ENCODE measurements at places on chromosomes 11 and 22.

- DNase-seq, result peak; percentile 65
Measured at GRCh38 chr11:72091292-72091691, 10.6 kb downstream of the LRRC51 start.

GRCh38 chr11:47573321-47573720 is 5.4 kb downstream of the KBTBD4 start:
- DNase-seq, result no peak

DNA sequence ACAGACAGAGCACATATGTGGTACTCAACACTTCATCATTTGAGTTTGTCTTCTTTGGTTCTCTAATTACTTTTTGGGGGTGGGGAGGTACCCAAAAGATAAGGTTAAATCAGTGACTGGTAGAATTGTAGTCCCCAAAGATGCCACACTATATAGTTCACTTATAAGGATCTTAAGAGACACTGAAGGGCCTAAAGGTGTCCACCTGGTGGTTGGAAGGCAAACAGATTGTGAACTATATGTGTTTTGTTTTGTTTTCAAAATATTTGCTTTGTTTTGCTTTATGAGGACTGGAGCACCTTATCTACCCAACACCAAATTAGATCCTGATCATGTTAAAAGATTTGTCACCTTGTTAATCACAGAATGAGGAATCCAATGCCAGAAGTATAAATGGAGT is 136.1 kb downstream of the DCDC1 start:
- DNase-seq, result no peak

GRCh38 chr11:8910649-8911026 is 351 bp upstream of the AKIP1 start:
- DNase-seq, result no peak

DNA sequence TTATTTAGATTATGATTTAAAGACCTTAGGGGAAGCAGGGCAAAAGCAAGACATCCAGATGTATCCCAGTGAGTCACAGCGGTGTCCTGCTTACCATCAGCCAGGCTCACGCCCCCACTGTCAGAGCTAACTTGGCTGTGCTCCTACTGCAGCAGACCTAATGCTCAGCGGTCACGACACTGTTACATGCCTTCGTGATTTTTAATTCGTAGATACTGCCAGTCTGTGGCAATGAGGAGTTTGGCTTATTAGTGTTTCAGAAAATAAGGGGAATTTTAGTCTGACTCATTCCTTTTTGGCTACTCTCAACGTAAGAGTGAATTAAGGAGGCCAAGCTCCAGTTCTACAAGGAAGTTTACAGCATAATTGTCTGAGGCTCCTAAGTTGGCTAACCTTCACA is 22.7 kb downstream of the EFCAB6 start:
- no peak for DNase-seq

- DNase-seq, result peak; percentile 72
Measured at GRCh38 chr11:70176940-70177689, 26.0 kb upstream of the FADD start.

GRCh38 chr11:128881221-128881620 is 9.9 kb upstream of the KCNJ5 start:
- no peak for DNase-seq

- no peak for DNase-seq
Measured at GRCh38 chr11:86577644-86578636, 94.5 kb downstream of the ME3 start.

DNA sequence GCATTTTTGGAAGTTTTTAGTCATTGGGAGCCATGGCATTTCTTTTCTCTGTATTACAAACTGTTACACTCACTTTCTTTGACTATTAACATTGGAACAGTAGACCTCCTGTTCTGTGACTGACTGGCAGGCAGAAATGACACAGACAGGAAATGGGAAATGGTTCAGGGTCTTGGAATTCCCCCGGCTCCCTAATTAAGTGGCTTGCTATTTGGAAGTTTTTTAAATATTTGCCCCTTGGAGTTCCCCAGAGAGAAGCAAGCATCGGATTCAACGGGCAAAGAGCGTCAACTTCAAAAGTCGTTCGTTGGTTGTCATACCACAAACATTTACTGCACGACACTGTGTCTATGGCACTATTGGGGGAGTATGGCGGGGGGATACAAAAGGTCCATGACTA is 1.1 kb upstream of the BIRC2 start:
- peak; percentile 40 for DNase-seq

DNA sequence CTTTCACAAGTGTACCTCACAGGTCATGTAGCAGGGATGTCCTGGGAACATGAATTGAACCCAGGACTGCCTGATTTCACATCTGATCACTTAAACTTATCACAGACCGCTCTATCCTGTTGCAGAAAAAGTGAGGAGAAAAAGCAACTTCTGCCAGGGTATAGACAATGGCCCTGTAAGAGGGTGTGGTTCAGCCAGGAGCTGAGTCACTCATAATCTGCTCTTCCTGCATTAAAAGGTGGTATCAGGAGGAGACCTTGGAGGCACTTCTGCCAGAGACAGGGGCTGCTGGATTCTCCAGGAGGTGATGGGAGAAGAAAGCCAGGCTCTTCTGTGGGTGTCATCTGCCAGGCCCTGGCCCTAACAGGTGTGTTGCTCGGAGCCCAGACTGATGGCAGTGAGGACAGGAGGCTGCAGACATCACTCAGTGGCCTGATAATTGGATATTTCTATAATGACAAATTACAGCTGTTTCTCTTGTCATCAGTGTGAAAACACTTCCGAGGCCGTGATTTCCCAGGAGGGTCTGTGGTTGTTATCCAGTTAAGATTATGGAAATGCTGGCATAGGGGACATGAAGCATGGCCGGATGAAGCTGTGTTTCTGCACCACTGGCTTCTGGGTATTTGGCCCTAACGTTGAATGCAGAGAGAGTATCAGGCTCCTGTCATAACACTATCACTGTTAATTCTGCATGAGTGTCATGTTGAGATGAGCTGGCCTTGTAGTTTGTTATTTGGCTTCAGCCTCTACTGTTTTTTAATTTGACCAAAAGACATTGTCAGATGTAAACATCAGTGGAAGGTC is 125.1 kb upstream of the ZBED5 start:
- DNase-seq, result no peak

DNA sequence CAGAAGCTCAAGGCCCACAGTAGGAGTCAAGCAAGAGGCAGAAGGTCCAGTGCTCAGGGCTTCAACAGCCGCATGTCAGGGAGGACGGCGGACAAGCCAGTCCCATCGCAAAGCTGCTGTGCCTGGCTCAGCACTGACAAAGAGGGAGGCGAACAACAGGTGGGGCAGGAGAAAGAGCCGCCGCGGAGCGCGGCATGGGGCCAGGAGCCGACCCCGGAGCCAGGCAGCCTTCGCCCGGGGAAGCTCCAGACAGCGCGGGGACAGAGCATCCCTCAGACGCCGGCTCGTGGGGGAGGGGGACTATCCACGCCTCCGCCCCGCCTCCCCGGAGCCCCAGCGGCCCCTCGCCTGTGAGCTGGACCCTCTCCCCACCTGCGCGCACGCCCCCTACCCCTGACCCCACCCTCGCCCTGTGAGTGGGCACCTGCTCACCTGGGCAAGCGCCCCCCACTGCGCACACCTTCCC is 369 bp downstream of the DHCR7 start:
- DNase-seq, result peak; percentile 27

- DNase-seq, result no peak
Measured at GRCh38 chr11:48683226-48683720, 194.7 kb downstream of the OR4A47 start.

GRCh38 chr11:56890584-56891305 is 98.0 kb upstream of the OR5AK2 start:
- no peak for DNase-seq

DNA sequence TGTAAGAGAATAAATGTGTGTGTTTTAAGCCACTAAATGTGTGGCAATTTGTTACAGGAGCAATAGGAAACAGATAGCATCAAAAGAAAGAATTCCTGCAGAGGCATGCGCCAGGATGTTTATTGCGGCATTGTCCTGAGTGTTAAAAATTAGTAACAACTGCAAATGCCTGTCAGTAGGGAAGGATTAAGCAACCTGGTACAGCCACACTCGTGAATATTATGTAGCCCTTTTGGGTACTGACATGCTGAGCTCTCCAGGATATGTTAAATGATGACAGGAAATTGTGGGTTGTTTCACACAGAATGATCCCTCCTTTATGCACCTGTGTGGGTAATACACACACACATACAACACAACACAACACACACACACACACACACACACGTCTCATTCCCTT is 69.7 kb upstream of the MYOD1 start:
- DNase-seq, result no peak

DNA sequence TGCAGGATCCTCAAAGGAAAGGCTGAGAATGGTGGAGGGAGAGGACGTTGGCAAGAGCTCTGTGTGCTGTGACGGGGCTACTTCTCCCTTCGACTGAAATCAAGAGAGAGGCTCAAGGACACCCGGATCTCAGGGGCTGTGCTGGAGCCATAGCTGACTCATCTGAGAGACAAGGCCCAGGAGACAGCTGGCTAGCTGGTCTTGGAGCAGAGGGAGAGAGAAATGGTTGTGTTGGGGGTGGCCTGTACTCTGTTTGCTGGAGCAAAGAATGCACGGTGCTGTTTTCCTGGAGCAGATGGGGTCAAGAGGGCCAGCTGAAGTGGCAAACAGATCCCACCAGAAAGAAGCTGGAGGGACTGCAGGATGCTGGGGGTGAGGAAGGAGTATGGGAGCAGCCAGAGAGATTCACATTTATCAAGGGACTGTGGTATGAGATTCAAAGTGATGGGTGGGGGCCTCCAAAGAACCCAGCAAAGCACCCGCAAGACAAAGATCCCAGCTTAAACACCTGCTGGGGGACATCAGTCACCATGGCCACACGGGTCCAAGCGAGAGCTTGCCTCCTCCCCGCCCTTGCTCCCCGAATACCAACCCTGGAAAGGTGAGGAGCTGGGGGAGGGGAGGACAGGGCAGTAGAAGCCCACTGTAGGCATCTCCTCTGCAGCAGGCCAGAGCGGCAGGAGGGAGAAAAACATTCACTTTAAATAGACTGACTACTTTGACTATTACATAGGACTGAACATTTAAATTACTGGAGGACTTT is 40.8 kb downstream of the MAP6 start:
- DNase-seq, result no peak

DNA sequence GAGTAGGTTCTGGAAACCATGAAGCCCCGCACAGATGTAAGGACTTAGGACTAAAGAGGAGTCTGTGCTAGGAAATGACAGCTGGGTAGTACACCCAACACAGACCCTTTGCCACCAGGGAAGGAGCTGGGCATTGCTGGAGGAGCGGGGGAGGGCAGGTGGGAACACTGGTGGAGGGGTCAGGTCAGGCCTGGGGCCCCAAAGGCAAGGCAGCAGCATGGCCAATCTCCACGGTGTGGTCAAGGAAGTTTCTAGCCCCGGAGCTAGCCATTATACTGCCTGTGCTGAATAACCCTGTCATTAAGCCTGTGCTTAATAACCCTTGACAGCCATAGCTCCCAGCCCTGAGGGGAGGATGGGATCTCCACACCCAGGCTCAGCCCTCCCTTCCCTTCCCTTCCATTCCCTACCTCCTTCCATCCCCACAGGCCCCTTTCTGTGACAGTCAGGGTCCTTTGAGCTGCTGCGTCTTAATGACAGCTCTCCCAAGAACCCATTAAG is 2.1 kb downstream of the TMPRSS4 start:
- DNase-seq, result no peak

GRCh38 chr11:30908272-30908671 is 322.1 kb upstream of the MPPED2 start:
- DNase-seq, result no peak

DNA sequence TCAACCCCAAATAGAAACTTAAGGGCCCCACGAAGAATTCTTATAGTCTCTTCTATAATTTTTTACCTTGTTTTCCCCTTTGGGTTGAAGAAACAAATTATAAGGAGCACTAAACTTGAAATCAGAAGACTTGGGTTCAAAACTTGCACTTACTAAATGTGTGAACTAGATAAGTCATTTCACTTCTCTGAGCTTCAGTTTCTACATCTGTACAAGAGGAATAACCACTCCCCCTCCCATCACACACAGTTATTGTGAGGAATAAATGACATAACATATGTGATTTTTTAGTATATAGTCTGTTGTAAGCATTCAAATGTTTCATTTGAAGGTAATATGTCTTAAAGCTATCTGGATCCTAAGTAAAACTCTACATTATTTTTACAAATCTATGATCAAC is 78.8 kb downstream of the LIF start:
- peak; percentile 75 for DNase-seq

- DNase-seq, result no peak
Measured at GRCh38 chr11:103325686-103326069, 216.5 kb downstream of the DYNC2H1 start.

DNA sequence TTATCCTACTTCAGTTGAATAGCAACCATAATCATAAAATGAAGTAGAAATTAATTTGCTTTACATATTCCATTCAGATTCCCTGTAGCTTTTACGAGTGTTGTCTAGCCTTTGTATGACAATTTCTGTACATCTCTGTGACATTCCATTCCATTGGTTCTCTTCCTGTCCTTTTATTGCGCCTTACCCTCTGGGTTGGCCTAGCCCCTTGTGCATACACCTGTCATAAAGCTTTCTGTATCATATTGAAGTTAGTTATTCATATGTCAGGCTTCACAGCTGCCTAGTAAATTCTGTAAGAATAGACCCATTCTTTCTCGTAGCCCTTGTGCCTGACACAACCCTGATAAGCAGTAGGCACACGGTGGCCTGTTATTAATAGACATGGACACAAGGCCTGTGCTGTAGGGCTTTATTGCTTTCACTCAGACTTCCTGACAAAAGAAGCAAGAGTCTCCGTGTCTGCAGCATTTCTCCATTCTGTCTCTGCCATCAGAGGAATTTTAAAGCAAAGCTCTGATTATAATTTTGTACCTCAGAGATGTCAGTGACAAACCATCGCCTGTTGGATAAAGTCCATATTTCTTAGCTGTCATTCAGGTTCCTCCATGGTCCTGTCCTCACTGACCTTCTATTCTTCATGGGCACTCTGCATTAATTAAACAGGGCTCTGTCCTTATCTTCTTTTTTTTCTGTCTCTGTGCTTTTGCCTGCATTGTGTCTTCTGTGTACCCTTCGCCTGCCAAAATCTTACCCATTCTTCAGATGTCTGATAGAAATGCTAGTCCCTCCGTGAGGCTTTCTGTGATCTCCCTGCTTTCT is 49.4 kb downstream of the BID start:
- no peak for DNase-seq

- peak; percentile 50 for DNase-seq
Measured at GRCh38 chr11:34044664-34045485, 6.7 kb upstream of the CAPRIN1 start.

DNA sequence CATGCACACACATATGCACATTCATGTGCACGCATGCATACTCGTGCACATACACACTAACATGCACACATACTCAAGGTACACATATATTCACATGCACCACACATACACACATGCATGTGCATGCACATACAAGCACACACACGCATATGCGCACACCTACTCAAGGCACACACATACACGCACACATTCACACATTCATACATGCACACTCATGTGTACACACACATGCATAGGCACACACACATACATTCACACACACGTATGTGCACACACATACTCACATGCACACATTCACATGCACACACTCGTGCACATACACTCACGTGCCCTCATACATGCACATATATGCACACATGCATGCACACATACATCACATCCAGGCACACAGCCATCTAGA is 489.0 kb downstream of the MN1 start:
- no peak for DNase-seq

GRCh38 chr11:128835741-128836430 is 31.2 kb downstream of the KCNJ1 start:
- no peak for DNase-seq
